ENCODE measurements at places on chromosomes 11 and 22.

GRCh38 chr11:58774164-58774593 is 42.4 kb upstream of the GLYAT start:
- no peak for DNase-seq

DNA sequence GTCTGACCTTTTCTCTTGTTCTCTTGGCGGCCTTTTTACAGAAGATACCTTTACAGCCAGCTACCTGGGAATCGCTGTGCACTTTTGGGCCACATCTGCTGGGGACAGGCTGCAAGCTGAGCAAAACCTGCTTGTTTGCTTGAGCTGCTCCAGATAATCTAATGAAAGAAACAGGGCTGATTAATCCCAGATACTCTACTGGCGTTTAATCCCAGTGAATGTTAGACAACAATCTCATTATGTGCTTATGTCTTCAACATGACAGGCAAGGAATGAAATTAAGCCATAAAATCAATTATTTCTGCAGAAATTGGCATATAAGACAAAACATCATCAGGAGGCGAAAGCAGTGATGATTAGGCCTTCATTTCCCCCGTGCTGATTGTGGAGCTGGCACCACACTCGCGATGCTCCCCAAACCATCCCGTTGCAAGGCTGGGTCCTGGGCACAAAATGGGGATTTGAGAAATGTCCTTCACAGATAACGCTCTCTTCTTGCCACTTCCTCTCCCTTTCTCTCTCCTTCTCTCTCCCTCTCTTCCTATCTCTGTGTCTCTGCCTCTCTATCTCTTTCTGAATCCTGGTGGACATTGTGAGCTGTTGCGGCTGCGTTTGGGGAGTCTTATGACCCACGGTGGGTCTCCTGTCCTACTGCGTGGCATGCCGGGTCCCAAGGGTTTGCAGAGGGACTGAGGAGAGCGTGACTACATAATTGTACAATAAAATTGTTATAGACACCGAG is 1053.8 kb downstream of the TBC1D22A start:
- no peak for DNase-seq

- DNase-seq: no peak
Measured at GRCh38 chr22:44453441-44454112, 44.5 kb downstream of the RTL6 start.

- DNase-seq: no peak
Measured at GRCh38 chr11:57890521-57890920, 128.9 kb downstream of the CTNND1 start.

DNA sequence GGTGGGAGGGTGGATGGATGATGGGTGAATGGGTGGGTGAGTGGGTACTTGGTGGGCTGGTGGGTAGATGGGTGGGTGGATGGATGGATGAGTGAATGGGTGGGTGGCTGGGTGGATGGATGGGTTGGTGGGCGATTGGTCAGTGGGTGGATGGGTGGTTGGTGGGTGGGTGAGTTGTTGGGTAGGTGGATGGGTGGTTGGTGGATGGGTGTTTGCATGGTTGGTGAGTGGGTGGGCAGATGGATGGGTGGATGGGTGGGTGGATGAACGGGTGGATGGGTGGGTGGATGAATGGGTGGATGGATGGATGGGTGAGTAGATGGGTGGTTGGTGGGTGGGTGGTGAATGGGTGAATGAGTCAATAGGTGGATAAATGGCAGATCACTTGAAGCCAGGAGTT is 43.0 kb upstream of the LRRC32 start:
- no peak for DNase-seq

- peak; percentile 71 for DNase-seq
Measured at GRCh38 chr11:46050003-46050461, 71.2 kb downstream of the PHF21A start.

- DNase-seq: no peak
Measured at GRCh38 chr11:133029107-133029506, 503.2 kb downstream of the OPCML start.

DNA sequence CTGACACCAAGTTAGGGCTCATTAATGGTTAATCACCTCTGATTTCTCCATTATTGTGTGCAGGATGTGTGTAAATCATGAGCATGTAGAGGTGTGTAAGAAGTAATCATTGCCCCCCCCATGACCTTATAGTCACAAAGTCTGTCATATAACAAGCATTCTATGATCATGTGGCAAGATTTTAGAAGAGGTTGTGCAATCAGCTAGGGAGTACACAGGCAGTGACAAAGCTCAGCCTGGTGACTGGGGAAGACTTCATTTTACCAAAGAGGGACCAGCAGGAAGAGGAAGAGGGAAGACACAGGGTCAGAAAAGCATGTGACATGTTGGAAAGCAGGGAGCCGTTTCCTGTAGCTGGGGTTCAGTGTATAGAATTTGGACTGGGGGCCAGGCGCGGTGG is 176.5 kb upstream of the LARGE1 start:
- no peak for DNase-seq

DNA sequence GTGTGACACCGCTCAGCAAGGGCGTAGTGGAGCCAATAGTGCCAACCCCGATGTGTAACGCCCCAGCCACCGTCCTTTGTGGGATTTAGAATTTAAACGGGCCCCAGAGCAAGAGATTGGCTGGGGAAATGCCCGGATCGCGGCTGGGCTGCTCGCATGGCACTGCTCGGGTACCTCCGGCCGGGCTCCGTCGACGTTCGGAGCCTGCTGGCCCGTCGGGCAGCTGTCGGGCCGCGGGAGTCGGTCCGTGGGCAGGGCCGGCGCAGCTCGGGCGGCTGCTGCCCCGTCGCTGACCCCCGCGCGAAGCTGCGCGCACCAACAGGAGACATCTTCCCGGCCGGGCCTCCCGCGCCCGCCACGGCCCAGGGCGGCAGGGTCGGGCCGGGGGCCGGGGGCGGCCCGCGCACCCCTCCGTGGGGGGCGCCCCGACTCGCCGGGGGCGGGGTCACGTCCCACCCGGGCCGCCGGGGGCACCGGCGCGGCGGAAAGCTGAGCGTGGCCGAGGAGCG is 1.3 kb upstream of the KDM2A start:
- DNase-seq: no peak

DNA sequence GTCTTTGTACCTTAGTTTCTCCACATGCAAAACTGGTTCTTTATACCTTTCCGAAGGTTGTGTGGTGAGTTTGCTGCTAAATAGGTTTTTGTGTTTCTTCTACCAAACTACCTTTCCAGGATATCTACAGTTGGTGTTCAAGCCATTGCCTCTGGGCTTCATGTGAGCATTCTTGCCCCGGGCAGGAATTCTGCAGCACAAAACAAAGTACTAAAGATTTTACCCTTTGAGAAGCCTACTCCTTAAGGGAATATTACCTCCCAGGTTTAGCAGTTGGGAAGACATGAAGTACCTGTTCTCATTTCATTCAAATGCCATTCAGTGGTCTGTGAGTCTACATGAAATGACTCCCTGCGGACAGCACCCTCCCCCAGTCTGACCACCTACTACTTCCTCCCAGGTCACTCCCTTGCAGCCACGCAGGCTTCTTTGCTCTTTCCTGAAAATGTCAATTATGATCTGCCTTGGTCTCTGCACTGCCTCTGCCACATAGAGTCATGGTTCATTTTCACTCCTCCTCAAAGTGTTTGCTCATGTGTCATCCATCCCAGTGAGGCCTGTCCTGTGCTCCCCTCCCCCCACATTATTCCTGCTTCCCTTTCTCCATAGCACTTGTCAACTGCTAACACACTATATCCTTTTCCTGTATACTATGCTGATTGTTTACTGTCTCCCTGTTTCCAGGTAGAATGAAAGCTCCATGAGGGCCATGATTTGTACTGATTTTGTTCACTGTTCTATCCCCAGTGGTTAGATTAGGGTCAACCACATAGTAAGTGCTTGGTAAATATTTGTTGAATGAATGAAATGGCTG is 36.9 kb downstream of the PACS1 start:
- no peak for DNase-seq

GRCh38 chr22:23570681-23571080 is 9.4 kb downstream of the IGLL1 start:
- DNase-seq: no peak

GRCh38 chr22:43885786-43886185 is 6.0 kb downstream of the PNPLA5 start:
- DNase-seq: no peak

Measured in brain microvascular endothelial cell (primary cell).